Adrenal gland (tissue), 19 donors: ENCODE measurements at places on chromosomes 2 and 18. TPM values are rescaled to one million over a fixed set of nuclear protein-coding genes. Genes with fewer than 3 reads are reported as not detected.

GRCh38 chr2:195533771-195534642 is 123.0 kb upstream of the SLC39A10 start:
- no peaks in the 10 kb centered on the region for H3K27me3 ChIP-seq
- H3K4me3 ChIP-seq = no peak overlapping the region
- H3K27ac ChIP-seq = peak overlapping the region; percentile 49
- peaks cover 55% of the 10 kb centered on the region for H3K4me1 ChIP-seq
- H3K36me3 ChIP-seq = no peaks in the 10 kb centered on the region
- peak; percentile 96 for DNase-seq

- H3K4me1 ChIP-seq = no peaks in the 10 kb centered on the region
- DNase-seq = no peak
- no peaks in the 10 kb centered on the region for H3K36me3 ChIP-seq
- no peak overlapping the region for H3K4me3 ChIP-seq
These were observed 40.7 kb upstream of the NT5C1B start for GRCh38 chr2:18630101-18630500.

DNA sequence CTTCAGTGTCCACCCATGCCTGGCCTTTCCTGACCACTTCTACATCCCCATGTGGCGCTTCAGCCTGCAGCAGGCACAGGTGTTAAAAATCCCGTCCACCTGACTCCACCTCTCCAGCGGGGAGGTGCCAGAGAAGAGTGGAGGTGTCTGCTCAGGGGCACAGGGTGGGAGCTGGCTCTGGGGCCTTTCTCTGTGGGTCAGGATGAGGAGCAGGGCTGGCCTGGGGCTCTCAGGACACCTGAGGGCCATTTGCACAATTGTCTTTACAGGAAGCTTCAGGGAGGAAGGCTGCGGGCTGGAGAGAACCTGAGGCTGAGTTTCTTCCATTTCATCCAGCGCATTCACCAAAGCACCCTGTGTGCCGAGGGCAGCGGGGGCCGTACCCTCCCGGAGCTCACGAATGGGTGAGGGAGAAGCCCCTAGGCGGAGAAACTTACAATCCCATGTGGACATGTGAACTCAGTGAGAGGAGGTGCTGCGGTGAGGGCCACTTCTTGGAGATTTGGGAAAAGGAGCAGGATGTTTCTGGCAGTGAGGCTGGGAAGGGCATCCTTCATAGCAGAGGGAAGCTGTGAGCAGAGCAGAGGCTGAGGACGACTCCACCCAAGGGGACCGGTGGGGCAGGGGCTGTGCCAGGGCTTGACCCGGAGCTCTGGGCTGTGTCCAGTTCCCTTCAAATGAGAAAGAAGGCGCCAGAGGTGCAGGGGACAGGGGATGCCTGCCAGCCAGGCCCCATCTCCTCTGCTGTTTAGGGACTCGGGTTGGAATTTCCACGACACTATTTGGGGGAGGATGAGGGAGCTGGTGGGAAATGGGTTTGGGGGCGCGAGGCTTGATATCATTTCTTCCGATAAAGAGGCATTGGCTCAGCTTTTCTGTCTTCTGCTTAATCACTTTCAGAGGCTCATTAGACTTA is 155.2 kb upstream of the MYCN start:
- peaks cover 11% of the 10 kb centered on the region for H3K27me3 ChIP-seq
- no peak overlapping the region for H3K27ac ChIP-seq
- H3K4me1 ChIP-seq = no peaks in the 10 kb centered on the region
- no peaks in the 10 kb centered on the region for H3K36me3 ChIP-seq
- H3K4me3 ChIP-seq = no peak overlapping the region

DNA sequence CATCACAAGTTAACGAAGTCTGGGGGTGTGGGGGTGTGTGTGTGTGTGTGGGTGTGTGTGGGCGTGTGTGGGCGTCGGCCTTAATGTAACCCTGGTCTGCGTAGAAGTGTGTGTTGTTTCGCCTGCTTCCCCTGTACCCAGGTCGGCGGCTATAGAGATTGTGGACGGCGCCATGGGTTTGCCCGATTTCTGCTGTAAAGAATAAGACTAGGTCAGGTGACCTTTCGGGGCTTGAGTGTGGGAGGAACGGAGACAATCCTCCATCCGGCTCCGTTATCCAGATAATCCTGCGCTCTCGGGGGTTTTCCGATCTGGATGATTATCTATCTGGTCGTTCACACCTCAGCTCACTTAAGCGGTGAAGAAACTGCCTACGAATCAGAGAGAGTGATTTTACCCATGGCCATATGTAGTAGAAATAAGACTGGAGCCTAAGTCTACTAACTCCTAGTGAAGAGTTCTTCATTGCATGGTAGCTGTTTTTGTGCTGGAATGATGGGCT is 543 bp downstream of the HADHB start:
- peak overlapping the region; percentile 95 for H3K27ac ChIP-seq
- peaks cover 27% of the 10 kb centered on the region for H3K4me1 ChIP-seq
- no peak for DNase-seq

DNA sequence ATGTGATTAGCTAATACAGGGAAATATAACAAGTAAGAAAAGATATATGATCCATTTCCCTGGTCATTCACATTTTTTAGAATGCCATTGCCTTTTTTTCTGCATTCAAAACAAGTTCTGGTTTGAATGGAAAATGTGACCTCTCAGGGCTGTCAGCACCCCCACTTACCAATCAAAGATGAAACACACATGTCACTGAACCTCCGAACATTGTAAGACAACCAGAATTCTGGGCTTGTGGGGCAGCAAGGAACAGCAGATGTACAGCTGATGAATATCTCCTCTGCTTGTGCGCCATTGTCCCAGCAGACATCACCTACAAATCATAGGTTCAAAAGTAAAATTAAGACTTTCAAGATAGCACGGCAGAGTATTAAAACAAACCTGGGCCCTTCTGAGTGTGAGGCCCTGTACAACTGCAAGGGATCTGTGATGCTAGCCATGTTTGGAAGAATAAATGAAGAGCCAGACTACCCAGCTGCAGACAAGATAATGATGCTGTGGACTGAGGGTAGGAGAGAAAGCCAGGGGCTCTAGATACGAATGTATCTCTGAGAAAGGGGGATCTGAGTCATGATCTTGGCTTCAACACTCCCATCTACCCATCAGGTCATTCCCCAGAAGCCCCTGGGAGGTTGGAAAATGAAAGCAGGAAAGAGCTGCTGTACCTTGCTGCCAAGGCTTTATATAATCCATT is 108.7 kb upstream of the SERTAD2 start:
- H3K27ac ChIP-seq = no peak overlapping the region
- H3K27me3 ChIP-seq = no peaks in the 10 kb centered on the region
- DNase-seq = no peak
- H3K4me3 ChIP-seq = no peak overlapping the region

GRCh38 chr2:3073041-3073595 is 304.5 kb downstream of the EIPR1 start:
- H3K4me3 ChIP-seq = no peak overlapping the region
- no peak for DNase-seq
- H3K27ac ChIP-seq = no peak overlapping the region

The AGXT gene
- 0.47 TPM for polyA plus RNA-seq

The ITPRIPL1 gene
- polyA plus RNA-seq = 0.40 TPM
